ENCODE measurements at places on chromosomes 6 and 20.

DNA sequence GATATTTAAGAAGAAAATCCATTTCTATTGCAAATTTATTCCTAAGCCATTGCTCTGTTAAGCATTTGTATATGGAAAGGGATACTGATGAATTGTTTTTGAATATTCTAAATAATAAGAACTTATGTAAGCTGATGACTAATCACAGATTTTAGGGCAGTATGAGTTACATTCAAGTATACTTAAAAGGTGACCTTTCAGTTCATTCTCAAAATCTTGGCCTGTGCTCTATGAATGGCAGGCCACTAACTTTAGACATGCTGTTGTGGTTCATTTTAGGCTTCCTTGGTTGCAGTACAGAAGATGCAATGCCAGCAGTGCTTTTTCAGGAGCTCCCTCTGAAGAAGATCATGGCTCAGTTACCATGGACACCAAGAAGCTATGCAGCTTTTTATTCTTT, 380.4 kb downstream of the CENPW start:
- no peak for DNase-seq

DNA sequence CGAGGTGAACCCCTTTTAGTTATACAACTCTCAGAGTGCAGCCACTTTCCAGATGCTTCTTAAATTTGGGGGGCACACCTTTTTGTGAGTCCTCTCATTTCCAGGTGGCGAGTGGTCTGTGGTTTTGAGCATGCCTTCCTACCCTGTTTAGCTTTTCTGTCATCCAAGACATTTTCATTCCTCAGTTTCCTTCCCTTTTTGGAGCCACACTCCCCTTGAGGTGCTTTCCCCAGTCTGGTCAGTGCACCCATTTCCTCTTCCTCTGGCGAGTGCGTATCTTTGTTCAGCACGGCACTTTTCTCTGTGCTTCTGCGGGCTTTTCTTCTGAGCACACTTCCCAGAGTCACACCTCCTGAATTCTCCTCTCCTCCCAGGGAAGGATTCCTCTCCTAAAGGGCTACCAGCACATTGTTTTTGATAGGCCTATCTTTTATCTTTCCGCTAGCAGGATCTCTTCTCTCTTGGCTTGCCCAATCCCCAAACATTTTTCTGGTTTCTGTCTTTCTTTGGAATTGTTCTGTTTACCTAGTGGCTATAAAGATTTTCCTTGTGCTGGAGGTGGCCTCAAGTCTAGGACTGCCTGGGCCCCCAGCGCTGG, 1.4 kb downstream of the PHF20 start:
- no peak for DNase-seq

DNA sequence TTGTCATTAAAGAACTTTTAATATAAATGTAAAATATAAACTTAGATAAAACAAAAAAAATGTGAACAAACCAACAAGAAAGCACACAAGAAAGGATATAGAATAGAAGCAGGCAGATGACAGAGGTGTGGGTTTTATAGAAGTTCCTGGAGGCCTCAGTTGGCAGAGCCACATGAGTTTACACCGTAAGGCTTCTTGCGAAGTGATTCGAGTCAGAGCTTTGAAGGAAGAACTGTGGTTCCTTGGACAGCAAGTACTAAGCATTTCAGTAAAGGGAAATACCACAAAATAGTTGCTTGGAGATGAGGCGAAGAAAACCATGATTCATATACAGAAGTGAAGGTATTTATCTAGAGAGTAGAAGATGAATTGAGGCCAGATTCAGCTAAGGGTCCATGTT, 207.9 kb upstream of the EYA4 start:
- DNase-seq = no peak

- DNase-seq = no peak
These were observed 27.3 kb upstream of the GRM4 start for GRCh38 chr6:34172961-34173775.

DNA sequence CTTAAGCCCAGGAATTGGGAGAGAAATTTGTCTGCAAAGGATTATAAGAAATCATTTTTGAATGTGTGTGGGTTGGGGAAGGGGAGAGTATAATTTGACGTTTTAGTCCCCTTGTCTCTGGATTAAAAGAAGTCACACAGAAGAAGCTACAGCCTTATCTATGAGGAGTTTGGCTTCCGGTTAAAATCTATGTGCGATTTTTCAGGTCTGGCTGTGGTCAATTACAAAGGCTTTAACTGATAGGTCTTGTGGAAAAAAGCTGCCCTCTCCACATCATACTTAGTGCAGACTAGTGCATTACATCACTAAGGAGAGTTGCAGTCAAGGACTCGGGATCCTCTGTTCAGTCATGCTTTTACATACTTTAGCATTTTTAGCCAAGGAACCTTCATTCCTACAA, 80.3 kb upstream of the HTR1B start:
- DNase-seq = no peak

DNA sequence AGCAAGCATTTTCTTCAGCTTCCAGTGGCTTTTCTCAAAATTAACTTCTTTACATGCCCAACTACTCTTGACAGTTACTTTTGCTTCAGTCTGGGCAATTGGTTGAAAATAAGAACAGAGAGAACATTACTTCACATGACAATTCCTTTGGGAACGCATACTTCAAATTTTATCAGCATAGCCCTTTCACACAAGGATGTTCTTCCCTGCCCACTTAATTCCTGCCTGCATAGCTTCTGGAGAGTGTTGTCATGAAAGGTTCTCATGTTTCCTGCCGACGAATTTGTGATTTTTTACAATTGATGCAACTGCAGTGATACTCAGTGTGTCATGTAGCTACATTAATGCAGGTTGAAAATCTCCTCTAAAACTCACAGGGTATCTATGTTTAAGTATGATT, 22.0 kb upstream of the SNRNP48 start:
- DNase-seq = no peak

GRCh38 chr20:61300709-61301108, 48.6 kb downstream of the CDH4 start:
- no peak for DNase-seq

GRCh38 chr6:42028234-42029061, 21.9 kb upstream of the TAF8 start:
- no peak for DNase-seq

- DNase-seq = peak; percentile 33
These were observed 697 bp upstream of the CEP43 start for GRCh38 chr6:166998256-166999144.

- no peak for DNase-seq
These were observed 15.6 kb upstream of the RIPK1 start for GRCh38 chr6:3052481-3053230.

DNA sequence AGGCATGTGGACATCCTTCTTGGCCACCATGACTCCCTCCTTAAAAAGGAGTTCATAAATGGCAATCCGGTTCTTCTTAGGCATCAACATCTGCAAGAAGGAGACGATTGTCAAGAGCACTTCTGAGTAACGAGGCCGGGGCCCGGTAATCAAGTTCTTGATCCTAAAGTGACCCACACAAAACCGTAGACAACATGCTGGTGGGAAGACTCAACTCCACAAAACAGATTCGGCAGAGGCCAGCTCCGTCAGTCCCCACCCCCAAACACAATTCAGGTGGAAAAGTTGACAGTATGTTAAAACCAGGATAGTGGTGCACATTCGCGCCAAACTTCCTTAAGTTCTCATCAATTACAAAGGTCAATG, 754 bp downstream of the RPS10 start:
- DNase-seq = no peak

DNA sequence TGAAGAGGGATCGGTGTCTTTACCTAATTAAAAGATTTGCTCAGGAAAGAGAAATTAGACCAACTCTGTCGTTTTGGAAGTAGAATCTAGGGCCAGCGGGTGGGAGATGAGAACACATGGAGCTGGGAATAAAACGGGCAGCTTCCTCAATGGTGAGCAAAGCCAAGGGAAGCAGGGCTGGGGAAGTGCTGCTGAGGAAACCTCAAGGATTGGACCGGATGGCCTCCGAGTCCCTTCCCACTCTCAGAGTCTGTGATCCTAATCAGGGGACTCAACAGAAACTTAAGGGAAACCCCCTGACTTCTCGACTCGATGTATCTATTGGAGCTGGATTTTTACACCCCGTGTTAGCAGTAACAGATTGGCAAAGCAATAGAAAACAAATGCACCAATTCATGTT, 10.8 kb downstream of the GCNT2 start:
- DNase-seq = no peak

GRCh38 chr6:14269436-14269835, 151.9 kb downstream of the CD83 start:
- no peak for DNase-seq

DNA sequence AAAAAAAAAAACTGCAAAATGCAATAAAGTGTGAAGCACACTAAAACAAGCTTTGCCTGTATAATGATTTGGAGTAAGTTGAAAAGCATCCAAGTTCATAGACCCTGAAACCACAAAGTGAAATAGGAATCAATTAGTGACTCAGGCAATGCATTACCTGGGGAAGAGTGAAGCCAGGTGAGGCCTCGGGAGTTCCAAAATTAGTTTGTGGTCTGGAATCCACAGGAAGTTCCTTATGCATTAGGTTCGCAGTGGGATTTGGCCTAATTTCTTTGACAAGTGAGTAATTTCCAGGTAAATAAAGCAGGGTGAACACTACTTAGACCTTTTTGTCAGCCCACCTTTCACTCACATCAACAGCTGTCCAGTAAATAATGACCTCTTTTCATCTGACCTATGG, 490.8 kb downstream of the CBLN4 start:
- DNase-seq = no peak

DNA sequence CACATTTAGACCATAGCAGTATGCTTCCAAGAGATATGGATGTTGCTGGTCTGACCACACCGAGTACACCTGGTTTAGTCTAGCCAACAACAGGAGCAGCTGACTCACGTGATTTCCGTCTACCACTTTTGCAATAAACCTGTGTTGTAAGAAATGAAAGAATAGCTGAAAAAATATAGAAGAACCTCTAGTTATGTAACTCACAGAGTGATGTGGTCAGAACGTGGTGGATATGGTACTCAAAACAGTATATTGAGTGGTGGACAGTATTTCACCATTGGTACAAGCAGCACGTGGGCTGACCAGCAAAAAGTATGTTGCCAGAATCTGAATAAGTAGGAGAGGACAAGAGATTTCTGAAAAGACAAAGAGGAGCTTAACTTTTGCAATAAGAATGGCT, 226.9 kb downstream of the TBC1D7 start:
- DNase-seq = no peak

DNA sequence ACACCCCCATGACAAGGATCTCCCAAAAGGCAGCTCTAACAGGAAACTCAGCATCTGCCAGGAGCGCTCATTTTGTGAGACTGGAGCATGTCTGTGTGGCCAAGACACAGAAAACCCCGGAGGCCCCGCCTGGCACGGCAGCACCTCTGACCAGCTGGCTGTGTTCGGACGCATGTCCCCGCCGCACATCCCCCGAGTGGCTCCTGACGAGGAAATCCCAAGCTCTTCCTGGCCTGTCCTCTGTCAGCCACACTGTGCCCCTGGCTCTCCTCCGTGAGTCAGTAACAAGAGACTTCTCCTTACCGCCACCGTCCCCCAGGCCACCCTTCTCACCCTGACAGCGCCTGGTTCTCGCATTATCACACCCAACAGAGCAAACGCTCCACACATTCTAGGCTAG, 14.4 kb downstream of the SLC2A4RG start:
- no peak for DNase-seq

- no peak for DNase-seq
These were observed 383.8 kb upstream of the JAG1 start for GRCh38 chr20:11057624-11058023.

GRCh38 chr20:58433759-58434158, 44.7 kb downstream of the VAPB start:
- no peak for DNase-seq

Data from activated gamma-delta T cell (primary cell).